ENCODE measurements at places on chromosomes 7 and 10. TPM values are rescaled to one million over a fixed set of nuclear protein-coding genes. Genes with fewer than 3 reads are reported as not detected.

GBX1 gene
- polyA plus RNA-seq, result not detected

SPDYE1 gene
- 1.2 TPM for polyA plus RNA-seq

GRCh38 chr7:75913437-75913836, 1.5 kb upstream of the POR start:
- DNase-seq, result no peak

DNA sequence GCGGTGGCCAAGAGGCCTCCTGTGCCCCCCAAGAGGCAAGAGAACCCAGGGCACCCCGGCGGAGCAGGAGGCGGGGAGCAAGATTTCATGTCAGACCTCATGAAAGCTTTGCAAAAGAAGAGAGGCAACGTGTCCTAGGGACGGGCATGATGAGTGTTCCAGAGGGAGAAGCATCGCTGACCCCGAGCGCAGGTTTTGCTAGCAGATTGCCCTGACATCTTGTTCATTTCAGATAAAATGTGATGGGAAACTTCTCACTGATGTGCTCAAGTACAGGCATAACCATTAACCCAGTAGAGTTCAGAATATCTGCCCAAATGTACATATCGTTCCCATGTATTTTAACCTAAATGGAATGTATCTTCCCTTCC, 129.2 kb downstream of the APBB1IP start:
- DNase-seq, result no peak

DNA sequence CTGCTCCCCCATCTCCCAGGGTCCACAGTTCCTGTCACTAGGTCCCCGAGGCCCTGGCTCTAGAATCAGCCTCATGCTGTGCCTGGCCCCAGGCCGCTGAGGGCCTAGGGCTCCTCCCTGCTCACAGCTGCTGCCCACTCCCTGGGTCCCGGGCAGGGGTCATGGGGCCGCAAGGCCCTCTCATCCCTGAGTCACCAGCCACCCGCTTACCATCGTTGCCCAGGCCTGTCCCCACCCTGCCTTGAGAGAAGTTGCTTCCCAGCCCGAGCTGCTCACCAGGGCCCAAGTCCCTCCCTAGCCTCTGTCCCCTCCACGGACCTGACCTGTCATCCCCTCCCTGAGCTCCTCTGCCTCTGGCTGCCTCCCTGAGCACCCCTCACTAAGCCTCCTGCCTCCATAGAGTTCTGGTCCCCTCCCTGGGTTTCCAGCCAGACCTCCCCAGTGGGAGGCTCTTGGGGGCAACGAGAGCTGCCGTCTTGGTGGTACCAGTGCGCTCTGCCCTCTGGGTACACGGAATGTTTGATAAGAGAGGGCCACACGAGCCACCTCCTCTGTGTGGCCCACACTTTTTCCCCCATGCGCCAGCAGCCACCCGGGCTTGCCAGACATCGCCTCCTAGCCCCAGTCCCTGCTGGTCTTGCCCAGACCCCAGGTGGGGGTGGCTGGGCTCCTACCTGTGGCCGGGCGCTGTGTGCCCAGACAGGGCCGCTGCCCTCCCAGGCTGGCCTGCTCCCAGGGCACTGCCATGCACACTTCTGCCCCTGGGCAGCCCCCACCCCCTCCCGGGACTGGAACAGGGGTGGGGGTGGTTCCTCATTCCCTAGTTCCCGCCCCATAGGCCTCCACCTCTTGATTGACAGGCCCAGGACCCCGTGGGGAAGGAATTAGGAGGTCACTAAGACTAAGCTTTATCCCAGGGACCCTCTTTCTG, 21.3 kb downstream of the MLXIPL start:
- DNase-seq, result no peak

Data from left renal pelvis (tissue), 4 donors.